GM12891 (cell line): ENCODE measurements at places on chromosomes 16 and 17.

GRCh38 chr17:62996221-62996620, 30.2 kb downstream of the TANC2 start:
- DNase-seq = no peak

DNA sequence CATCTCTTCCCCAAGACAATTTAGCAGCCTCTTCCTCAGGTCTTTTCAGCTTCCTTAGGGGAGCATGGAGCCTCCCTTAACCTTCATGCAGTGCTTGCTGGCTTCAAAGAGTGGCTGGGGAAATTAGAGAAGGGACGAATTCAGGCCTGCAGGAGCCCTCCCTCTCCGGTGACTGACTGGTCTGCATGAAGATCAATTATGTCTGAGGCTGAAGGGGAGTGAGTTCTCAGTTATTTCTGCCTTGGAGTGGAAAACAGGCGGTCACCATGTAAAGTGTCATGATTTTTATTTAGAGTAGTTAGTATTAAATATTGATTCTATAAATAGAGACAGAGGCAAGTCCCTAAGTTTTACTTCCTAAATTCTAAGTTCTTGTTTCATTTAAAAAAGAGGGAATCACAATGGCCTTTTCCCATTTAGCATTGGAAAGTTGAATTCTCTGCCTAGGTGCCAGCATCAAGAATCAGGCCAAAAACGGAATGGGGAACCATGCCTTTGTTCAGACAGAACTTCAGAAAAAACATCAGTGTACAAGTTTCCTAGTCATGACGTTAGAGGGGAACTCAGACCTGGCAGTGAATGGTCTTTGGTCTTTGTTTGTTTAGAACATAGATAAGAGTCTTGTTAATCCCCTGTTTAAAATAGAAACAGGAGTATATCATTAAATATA, 4.4 kb downstream of the GABARAPL2 start:
- DNase-seq = no peak

DNA sequence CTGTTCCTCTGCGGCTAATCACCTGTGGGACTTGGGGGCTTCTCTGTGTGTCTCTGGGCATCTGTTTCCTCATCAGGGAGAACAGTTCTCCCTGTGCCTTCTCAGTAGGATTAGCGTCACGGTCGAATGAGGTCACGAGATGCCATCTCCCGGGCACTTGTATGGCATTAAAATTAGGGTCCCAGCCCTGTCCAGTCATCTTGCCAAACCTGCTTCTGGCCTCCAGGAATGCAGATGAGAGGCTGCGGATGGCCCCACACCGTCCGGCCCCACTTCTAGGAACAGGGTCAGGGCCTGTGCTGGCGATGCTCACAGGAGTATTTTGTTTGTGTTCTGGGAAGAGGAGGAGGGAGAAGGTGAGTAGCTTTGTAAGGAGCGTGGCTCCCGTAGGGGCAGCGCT, 58.5 kb downstream of the OR1D5 start:
- DNase-seq = no peak

GRCh38 chr16:69465083-69465721, 40.8 kb downstream of the CYB5B start:
- no peak for DNase-seq

DNA sequence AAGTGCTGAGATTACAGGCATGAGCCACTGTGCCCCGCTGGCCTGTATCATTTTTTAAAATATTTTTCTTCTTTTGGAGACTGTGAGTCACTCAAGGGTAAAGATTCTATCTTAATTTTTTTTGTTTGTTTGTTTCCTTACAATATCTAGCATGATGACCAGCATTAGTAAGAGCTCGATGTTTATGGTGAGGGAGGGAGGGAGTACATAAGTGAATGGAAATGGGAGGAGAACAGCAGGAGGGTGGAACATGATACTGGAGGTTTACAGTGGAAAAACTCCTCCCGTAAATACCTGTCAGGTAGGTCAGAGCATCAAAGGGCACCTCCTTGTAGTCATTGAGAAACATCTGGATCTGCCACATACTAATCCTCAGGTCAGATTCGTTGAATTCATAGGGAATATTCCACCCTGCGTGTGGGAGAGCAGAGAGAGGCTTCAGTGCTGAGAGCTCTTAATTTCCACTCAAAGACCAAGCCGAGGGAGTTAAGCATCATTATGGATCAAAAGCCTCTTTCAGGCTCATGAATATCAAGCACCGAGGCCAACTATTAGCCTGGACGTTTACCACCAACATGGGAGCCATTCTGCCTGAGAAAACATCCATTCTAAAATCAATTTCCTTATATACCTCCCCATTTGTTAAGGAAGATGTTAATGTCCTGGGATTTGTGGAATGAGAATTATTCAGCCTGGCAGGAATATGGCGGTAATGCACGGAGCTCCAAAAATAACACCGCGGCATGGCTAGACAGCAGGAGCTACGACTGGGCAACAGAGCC, 51.8 kb downstream of the LYRM1 start:
- DNase-seq = no peak
